Renal cortex interstitium (tissue), 15 donors: ENCODE measurements at places on chromosomes 3 and 15. TPM values are rescaled to one million over a fixed set of nuclear protein-coding genes. Genes with fewer than 3 reads are reported as not detected.

The SNTN gene
- polyA plus RNA-seq = not detected

The EPHA3 gene
- polyA plus RNA-seq = 5.1 TPM

- no peak for DNase-seq
Observed at GRCh38 chr3:146092230-146092629, 68.8 kb downstream of the PLOD2 start.

DNA sequence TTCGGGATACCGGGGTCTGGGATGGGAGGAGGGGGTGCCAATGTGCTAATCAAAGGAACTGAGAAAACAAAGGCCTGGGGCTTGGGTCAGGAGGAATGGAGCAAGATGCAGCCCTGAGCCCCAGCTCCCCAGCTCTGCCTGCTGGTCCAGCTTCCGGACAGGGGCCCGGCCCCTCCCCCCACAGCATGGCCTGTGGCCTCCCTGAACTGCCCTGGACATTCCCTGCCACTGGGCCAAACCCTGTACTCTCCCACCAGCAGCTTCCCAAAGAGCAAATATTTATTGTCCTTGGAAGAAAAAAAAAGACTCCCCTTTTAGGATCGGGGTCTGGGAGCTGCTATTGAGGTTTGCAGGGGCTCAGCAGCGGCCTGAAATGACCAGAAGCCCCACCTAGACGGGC is 5.7 kb upstream of the MYL3 start:
- DNase-seq = no peak

DNA sequence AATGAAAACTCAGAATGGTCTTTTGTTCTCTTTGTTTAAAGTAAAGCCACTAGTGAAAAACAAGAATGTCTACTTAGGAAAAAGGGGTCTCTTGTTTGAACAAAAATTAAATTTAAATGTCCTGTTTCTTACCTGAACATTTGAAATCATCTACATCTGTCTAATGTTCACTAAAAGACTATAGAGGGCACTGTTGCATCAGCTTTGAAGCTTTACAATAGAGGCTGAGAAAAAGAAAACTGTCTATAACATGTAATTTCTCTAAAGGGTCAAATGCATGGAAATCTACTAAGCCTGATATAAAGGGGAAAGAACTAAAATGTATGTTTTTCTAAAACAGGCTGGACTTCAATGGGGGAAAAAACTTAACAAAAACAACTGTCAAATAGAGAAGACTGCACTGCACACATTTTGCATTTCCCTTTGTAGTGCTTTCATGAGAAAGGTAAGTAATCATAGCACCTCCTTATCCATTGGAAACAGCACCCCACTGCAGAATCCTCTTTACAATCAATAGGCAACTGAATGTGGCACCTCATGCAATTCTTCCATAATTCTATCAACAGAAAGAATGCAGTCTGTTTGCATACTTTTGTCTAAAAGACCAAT is 26.3 kb downstream of the DPH6 start:
- DNase-seq = no peak

DNA sequence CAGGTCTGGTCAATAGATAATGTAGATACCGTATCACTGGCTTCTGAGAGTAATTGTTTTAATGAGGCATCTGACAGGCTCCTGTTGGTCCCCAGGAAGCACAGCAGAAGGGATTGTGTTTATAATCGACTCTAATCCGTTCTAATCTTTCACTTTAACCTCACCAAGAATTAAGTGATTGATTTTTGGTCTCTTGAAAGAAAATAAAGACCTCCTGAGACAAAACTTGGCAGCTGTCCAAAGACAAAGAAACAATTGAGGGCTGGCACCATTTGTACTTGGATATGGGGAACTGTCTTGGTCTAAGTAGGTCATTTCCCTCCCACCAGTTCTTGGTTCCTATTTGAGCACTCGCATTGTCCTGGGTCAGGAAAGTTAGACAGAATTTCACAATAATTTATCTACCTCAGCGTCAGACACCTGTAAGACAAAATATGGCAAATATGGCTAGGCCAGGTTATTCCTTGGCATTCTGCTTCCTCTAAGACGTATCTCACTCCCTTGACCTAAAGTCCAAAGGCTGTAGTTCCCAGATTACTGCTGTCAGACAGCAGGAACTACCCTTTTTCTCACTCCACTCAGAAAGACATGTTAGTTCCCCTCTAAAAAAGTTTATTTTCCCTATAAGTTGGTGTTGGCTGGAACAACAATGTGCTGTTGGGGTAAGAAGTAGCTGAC is 22.7 kb upstream of the CD96 start:
- DNase-seq = no peak

GRCh38 chr3:34504366-34504765 is 705.9 kb downstream of the PDCD6IP start:
- DNase-seq = no peak
